CD4-positive, alpha-beta T cell treated with Interleukin-10 for 1 hour (primary cell): ENCODE measurements at places on chromosomes 11 and 22.

- DNase-seq, result no peak
These were observed 1.8 kb downstream of the FJX1 start for GRCh38 chr11:35619855-35620640.

GRCh38 chr11:28269586-28269985, 161.4 kb downstream of the METTL15 start:
- no peak for DNase-seq

DNA sequence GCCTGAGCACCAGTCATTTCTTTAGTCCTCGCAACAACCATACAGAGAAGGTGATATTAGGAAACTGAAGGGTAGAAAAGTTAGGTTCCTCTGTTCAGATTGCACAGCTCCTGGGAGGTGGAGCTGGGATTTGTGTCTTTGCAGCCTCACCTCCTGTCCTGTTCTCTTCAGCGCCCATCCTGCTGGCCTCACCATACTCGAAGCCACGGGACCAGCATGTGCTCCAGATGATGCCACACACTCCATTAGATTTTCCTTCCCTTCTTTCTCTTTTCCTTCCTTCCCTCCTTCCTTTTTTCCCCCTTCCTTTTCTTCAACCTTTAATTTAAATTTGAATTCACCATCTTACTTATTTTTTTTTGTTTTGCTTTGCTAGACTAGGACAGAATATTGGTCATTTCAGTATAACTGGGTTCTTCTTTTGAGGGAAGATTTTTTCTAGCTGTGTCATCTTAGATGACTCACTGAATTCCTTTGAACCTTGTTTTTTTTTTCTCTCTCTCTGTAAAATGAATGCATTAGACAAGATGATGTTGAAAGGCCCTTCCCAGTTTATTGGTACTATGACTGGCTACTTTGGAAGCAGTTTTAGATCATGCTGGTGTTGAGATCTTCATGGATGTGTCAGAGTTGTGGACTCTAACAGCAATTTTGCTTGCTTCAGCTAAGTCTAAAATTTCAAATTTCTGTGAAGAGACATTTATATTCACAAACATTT, 662.5 kb upstream of the TENM4 start:
- no peak for DNase-seq

GRCh38 chr22:37817705-37818408, 5.3 kb upstream of the GALR3 start:
- DNase-seq, result peak; percentile 84

GRCh38 chr11:78622666-78623065, 48.0 kb upstream of the NARS2 start:
- no peak for DNase-seq

DNA sequence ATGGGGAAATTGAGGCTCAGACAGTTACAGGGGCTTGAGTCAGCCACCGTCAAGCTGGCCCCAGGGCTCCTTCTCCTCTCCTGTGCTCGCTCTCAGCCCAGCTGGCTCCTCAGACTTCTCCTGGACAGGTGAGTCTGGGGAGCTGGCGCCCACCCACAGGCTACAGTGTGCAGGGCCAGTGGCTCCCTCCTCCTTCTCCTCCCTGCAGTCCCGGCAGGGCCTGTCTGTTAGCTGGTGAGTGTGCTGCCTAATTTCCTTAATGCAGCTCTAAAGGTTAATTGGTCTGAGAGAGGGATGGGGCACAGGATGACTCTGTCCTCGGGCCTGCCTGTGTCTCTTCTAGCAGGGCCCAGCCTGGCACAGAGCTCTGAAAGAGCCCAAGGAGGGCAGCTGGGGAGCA, 31.7 kb downstream of the LMO1 start:
- DNase-seq, result no peak

DNA sequence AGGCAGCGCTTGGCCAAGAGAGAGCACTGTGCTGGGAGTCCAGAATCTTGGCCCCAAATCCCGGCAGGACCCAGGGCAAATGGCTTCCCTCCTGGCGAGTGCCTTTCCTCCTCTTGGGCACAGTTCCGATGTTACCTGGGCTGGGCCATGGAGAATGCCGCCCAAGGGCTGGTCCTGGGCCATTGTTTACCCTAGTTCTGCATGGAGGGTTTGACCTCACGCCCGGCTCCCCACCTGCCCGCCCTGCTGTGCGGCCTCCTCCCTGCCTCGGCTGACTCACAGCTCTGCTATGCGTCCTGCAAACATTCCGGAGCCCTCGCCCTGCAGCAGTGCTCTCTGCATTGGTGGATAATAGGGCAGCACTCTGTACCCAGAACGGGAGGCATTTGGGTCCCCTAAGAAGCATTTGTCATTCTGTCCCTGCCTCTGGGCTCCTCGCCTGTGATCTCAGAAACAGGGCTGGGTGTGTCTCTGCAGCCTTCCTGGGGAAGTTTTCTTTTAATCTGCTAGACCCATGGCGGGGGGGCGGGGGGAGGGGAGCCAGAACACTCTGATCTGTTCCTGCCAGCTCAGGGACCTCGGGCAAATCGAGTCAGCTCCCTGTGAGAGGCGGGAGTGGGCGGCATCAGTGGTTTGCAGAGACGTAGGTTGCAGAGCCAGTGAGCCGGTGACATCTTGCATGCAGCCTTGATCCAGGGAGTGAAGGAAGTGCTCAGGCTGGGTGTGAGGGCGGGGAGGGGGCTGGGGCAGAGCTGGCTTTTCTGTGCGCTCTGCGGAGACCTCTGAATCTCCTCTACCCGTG, 32.9 kb upstream of the SMIM38 start:
- peak; percentile 47 for DNase-seq

DNA sequence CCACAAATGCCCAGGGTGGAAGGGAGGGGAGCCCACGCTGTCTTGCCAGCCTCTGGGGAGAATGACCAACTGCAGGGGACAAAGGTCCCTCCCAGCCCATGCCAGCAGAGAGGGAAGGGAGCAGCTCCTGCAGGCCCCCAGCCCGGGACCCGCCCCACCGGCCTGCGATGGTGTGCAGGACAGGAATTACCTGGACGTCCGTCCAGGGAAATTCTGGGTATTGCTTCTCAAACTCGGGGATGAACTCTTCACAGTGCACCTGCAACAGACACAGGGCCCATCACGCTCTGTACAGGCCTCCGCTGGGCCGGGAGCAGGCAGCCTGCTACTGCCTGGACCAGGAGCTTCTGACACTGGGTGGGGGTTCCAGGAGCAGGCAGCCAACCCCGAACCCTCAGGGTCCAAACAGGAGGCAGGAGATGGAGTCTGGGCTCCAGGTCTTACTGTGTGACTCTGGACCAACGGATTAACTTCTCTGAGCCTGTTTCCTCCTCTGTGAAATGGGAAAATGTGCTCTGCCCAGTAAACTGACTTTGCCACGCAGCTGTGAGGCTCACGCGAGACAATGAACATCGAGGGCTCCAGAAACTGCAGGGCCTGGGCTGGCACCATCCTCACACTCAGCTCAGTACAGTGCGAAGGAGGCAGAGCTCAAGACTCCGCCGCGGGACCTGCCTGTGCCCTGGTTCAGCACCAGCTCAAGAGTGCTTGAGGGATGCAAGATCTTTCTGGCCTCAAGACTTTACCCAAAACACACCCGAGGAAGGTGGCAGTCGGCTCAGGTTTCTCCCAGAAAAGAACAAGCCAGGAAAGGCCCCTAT, 17.4 kb downstream of the TTLL12 start:
- no peak for DNase-seq

GRCh38 chr11:110491577-110492320, 62.0 kb downstream of the FDX1 start:
- DNase-seq, result no peak

- no peak for DNase-seq
These were observed 84.5 kb downstream of the BCR start for GRCh38 chr22:23264610-23265367.

- DNase-seq, result no peak
These were observed 83.6 kb upstream of the NCAM1 start for GRCh38 chr11:112877581-112877980.

GRCh38 chr22:23199159-23199558, 18.9 kb downstream of the BCR start:
- no peak for DNase-seq

GRCh38 chr11:11691296-11692151, 69.7 kb upstream of the GALNT18 start:
- DNase-seq, result no peak

- no peak for DNase-seq
These were observed 5.6 kb upstream of the GLYATL1 start for GRCh38 chr11:58933661-58934060.

GRCh38 chr11:68026391-68027105, 3.9 kb upstream of the NDUFS8 start:
- no peak for DNase-seq

DNA sequence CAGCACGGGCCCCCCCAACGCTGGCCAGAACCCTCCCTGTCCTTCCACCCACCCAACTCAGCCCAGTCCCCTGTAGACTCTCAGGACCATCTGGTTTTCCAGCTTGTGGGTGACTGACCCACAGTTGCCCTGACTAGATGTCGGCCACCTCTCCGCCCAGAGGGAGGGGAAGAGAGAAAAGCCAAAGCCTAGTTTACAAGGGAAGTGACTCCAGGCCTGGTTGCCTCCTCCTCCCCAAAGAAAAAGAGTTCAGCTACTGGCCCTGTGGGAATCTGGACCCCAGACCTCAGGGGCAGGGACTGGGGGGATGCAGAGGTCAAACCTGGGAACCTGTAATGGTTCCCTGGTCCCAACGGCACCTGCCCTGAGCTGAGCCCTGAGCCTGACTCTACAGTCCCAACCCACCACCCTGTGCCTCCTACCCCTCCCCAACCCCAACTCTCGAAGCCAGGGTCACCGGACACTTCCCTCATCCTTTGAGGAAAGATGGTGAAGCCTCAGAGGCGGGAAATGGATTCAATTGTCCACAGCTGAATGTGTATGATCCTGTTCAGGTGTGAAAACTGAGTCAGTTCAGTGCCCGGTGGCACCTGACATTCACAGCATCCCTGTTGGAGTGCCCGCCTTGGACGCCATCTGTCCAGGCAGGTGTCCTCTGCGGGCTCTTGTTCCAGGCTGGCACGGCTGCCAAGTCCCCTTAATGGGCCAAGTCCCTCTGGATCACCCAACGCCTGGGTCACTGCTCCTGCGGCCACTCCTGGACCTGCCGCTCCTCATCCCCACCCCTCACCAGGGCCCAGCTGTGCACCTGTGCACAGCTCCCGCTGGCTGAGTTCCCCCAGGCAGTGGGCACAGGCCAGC, 21.0 kb upstream of the WNT7B start:
- DNase-seq, result no peak

GRCh38 chr11:57191311-57192219, 9.8 kb downstream of the LRRC55 start:
- no peak for DNase-seq

DNA sequence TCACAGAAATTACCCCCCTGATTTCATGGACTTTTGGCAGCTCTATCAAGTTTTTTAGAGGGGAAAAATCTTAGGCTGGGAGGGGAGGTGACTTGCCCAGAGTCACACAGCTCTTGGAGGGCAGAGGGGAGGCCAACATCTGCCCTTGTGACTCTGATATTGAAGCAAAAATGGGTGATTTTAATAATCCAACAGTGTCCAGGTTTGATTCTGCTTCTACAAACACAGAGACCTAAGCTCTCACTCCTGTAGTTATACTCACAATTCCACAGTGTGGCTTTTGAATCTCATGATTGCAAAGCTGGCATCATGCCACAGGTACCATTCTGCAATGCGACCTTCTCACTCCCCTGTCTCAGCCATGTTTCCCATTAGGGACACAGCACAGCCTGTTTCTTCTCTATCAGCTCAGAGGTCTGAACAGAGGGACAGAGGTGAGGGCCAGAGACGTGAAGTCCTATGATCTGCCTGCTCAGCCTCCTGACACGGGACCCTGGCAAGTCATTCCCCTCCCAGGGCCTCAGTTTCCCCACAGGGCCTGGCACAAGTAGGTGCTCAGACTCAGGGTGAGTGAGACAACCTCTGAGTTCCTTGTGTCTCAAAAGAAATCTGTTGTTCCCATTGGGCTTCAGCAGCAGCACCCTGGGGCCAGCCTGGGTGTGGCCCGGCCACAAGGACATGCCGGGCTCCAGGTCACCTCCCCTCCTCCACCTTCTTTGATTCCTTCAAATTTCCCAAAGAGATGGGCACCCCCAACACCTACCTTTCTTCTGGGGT, 766 bp downstream of the APOL2 start:
- DNase-seq, result no peak

GRCh38 chr22:38930512-38930911, 26.9 kb upstream of the APOBEC3A start:
- DNase-seq, result no peak

DNA sequence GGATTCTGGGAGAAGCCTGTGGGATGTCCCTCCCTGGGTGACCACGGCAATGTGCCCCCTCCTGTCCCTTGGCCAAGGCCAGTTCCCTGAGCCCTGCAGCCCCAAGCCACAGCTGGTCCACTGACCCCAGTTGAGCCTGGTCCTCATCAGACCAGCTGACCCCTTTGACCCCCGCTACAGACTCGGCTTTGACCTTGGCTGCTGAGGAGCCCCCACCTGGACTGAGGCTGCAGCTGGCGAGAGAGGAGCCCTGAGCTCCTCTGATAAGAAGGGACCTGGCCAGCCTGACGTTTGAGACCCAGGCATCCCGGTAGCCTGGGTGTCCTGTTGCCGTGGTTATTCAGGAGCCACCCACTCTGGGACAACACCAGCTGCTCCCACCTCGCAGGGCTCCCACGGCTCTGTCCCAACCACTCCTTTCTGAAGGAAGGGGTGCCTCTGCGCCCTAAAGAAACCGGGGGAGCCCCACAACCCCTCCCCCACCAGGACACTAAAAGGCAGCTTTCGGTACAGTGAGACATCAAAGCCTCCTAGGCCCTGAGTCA, 3.0 kb downstream of the ASCL2 start:
- DNase-seq, result no peak

GRCh38 chr11:130003717-130004001, 1.0 kb upstream of the PRDM10 start:
- DNase-seq, result no peak

DNA sequence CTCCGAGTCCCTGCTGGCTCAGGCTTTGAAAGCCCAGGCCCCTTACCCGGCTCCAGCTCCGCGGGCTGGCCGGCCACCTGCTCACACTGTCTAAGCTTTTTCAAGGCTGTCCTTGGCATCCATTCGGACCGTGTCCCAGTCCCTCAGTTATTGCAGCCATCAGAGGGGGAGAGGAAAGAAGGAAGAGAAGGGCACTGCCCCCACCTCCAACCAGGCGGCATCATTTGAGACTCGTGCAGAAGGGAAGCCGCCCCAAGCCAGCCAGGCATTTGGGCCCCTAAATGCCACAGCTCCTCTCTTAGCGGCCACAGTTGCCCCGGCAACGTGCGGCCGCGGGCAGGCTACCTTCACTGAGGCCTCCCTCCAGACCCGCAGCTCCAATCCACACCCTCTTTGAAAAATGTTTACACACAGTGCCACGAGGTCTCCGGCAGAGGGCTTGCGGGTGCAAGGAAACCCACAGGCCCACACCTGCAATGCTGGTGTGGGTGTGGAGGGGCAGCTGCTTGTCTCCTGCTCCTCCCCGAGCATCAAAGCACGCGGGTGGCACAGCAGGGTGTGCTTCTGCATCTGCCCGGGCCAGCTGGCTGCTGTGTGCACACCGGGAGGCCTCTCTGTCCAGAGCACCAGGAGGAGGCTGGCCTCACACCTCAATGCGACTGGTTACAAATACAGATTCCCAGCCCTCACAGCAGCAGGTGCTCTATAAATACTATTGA, 124.4 kb downstream of the CTTN start:
- no peak for DNase-seq
